NCI-H1417 treated with DMSO at 0.1 percent for 48 hours (cell line): ENCODE measurements at places on chromosomes 16 and 17.

GRCh38 chr17:7888184-7888920 is at the start of gene CHD3:
Gene CHD3 (plus strand): TSS chr17:7888789. CDS start chr17:7889001, 212 bp downstream.
- no peak for DNase-seq

DNA sequence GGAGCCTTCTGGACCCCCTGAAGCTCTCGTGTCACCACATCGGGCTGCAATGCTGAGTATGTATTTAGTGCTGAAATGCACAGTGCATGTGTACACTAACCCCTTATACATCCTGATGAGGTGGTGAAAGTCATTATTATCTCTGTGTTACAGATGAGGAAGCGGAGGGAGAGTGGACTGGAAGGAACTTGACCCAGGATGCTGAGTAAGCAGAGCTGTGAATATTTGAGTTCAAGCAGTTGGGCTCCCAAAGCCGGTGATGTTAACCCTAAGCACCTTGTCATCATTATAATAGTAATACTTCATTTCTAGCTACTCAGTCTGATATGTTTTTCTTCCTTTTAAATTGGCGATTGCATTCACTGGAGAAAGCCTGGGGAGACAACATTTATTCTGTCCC is 25.9 kb upstream of the NKD1 start:
- DNase-seq: no peak

DNA sequence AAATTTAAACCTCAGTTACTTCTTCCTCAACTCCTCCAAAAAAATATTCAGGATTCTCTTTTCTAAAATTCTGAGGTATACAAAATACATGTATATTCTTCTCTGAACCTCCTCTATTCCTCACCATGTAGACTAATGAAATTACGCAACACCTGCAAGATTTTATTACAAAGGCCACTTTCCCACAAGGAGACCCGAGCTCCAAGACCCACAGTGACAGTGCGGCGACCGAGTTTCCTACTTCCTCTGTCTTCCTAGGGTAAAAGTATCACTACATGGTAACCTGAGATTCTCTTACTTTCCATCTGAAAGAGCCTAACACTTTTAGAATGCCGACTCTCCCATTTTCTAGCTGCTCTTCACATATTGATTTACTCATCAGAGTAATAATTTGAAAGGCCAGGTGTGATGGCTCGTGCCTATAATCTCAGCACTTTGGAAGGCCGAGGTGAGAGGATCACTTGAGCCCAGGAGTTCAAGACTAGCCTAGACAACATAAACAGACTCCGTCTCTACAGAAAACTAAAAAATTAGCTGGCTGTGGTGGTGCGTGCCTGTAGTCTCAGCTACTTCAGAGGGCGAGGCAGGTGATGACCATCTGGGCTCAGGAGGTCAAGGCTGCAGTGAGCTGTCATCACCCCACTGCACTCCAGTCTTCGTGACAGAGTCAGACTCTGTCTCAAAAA is 35.7 kb downstream of the CYTH1 start:
- DNase-seq: no peak

DNA sequence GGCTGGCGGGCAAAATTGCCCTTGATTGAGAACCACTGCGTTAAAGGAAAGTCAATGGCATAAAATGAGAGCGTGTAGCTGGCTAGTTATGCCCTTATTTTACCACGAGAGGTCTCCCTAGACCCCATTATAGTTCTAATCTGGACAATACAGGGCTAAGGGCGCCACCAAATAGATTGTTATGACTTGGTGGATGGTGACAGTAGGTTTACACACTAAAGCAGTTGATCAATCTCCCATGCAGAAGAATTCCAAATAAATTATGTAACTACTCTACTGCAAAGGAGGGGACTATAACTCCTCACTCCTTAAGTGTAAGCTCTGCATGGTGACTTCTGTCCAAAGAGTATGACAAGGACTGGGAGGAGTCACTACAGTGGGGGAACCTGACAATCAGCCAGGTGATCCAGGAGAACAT is 20.4 kb upstream of the YPEL2 start:
- DNase-seq: peak; percentile 22

DNA sequence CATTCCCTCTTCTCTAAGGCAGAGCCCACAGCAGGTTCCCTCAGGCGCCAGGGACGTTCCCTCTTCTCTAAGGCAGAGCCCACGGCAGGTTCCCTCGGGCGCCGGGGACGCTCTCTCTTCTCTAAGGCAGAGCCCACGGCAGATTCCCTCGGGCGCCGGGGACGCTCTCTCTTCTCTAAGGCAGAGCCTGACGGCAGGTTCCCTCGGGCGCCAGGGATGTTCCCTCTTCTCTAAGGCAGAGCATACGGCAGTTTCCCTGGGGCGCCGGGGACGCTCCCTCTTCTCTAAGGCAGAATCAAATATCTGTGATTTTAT is 24.3 kb downstream of the ACSF3 start:
- no peak for DNase-seq

DNA sequence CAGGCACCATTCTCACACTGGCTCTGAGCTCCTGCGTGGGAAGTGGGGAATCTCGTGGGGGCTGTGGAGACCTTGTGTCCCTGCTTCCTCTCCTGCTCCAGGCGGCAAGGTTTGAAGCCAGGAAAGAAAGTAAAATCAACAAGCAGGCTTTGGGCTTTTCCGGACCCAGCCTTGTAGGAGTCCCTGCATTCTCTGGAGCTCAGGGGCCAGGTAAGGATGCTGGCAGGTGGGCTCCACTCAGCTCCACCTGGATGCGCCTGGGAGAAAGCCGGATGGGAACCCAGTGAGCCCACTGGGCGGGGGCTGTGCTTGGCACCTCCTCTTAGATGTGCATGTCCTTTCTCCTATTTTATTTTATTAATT is 362.5 kb downstream of the SEC14L1 start:
- DNase-seq: no peak

GRCh38 chr16:79362300-79362970 is 238.1 kb downstream of the MAF start:
- no peak for DNase-seq

DNA sequence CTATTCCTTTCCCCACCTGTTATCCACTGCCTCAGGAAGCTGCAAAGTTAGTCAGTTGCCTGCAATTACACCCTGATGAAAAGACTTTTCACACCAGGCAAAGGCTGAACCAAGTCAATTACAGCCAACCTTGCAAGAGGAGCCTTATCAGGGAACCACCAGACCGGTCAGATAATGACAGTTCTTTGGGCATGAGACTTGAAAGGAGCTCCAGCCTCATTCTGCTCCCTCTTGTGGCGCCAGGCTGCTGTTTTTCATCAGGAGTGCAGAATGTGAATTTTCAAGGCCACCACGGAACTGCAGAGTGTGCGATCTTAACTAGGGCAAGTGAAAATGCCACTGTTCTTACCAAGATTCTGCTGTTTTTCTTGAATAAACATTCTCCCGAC is 22.5 kb downstream of the DNAI2 start:
- no peak for DNase-seq

- no peak for DNase-seq
Measured at GRCh38 chr17:7944326-7944725, 12.3 kb downstream of the CNTROB start.

GRCh38 chr17:32553168-32553567 is 66.4 kb downstream of the CDK5R1 start:
- no peak for DNase-seq

- no peak for DNase-seq
Measured at GRCh38 chr16:22813223-22813947, 577 bp upstream of the HS3ST2 start.

DNA sequence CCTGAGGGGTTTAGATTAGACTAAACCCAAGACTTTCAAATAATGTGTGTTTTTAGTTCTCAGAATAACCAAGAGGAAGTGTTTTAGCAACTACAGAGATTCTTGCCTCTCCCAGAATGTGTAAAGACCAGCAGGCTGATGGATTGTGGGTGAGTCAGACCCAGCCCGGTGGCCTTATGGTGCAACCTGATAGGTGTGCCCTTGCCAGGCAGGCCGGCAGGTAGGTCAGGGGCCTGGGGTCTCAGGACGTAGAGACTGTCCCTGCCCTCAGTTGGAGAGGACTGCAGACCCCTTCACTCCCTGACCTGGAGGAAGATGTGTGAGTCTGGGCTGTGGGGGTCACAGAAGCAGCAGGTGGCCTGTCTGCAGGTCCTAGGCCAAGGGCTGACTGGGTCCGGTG is 47.2 kb upstream of the ACSF3 start:
- no peak for DNase-seq

DNA sequence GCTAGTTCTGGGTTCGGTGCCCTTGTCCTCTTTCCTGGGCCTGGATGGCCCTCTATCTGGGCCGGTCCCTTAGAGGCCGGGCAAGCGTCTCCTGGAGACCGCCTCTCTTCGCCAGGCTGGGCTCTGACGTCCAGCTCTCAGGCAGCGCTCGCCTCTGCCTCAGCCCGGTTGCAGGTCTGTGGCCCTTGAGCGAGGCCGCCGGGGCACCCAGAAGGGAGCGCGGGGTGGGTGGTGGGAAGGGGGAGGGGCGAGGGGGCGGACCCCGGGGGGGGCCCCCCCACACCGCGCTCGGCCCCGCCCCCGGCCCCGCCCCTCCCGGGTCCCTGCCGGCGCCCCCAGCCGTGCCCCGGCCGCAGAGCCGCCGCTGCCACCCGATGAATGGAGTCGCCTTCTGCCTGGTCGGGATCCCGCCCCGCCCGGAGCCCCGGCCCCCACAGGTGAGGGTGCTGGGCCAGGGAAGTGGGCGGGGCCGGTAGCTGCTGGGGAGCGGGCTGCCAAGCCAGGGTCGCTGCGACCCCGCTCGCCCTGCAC is at the start of gene ARHGAP23:
ARHGAP23 (plus strand) TSS at position 353 of the 531 bp plus-strand sequence; CDS start at position 375, 22 bp downstream.
- no peak for DNase-seq

- peak; percentile 64 for DNase-seq
Measured at GRCh38 chr17:50867363-50868139, 1.4 kb upstream of the TOB1 start.

- no peak for DNase-seq
Measured at GRCh38 chr17:5706577-5707210, 122.4 kb upstream of the NLRP1 start.

DNA sequence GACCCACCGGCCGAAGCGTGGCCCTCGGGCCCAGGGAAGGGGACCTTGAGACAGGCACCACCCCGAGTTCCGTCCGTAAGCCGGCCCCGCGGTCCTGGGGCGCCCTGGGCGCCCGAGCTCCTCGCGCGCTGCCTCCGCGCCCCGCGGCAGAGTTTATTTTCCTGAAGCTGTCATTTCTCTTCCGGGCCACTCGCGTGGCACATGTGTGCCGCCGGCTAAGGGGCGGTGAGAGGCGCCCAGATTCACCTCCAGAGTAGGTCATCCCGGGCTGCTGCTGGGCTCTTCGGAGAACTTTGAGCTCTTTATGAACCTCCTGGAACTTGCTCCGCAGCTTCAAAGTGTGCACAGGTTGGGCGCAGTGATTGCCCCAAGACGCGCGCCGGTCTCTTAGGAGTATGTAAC is 489 bp downstream of the ZC3H18 start:
- no peak for DNase-seq

GRCh38 chr17:7989781-7990655 is 12.4 kb upstream of the GUCY2D start:
- DNase-seq: no peak

DNA sequence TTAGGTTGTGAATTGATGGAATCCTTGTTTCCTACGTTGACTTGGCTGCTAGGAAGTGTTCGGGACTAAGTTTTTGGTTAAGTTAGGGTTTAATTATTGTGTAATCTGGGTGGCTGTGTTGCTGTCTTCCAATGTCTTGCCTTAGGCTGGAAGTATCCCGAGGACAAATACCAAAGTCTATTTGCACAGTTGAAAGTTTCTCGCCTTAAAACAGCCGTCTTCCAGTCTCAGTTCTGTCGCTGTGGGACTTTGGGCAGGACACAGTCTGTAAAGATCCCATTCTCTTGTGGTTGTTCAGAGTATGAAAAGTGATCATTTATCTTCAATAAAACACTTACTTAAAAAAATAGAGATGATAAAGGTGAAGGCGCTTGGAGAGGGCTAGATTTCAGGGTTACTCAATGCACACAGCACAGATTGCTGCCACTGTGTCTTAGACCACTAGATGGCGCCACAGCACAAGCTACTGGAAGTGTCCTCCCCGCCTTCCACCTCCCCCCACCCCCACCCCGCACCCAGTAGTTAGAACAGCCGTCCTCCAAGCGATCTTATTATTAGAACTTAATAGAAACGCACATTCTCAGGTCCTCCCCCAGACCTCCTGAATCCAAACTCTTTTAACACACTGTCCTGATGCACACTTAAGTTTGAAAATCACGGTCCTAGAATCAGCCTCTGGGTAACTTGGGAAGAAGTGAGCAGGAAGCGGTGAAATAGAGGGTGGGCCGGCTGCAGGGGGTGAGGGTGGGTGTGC is 45.8 kb downstream of the AKAP1 start:
- peak; percentile 23 for DNase-seq

DNA sequence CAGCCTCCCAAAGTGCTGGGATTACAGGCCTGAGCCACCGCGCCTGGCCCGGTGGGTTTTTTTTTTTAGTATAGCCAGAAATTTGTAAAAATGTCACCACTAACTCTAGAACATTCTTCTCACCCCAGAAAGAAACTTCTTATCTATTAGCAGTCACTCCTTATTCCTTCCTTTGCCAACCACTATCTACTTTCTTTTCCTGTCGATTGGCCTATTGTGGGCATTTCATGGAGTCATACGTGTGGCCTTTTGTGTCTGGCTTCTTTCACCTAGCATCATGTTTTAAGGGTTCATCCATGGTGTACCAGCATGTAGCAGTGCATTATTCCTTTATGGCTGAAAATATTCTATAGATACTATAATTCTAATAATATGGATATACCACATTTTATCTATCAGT is 3.6 kb downstream of the CYB5D2 start:
- no peak for DNase-seq

GRCh38 chr17:29588017-29588561 is 1.4 kb downstream of the GIT1 start:
- DNase-seq: no peak

GRCh38 chr17:1360975-1361374 is 39.0 kb downstream of the YWHAE start:
- no peak for DNase-seq

DNA sequence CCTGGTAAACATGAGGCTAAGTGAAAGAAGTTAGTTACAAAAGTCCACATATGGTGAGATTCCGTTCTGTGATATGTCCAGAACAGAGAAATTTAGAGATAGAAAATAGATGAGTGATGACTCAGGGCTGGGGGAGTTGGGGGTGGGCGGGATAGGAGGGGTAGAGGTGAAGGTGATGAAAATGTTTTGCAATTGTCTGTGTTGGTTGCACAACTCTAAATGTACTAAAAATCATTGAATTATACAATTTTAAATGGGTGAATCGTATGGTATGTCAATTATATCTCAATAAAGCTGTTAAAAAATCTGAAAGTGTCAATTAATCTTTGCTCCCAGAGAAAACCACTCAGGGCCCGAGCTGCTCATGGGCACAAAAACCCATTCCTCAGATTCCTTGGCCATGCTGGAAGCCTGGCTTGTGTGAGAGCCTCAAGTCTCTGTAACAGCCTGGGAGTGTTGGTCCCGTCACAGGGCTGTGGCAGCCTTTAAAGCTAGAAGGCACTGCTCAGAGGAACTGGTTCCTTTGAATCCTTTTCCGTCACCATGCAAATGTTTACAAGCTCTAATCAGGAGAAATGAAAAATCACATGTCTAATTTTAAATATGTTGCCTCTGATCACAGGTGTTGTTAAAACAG is 225.3 kb downstream of the WWOX start:
- no peak for DNase-seq
